ENCODE measurements at places on chromosomes 11 and 22.

GRCh38 chr11:47904048-47904447 lies 55.9 kb upstream of the NUP160 start:
- DNase-seq: no peak

GRCh38 chr11:71209656-71210055 lies 42.7 kb downstream of the SHANK2 start:
- DNase-seq: no peak

DNA sequence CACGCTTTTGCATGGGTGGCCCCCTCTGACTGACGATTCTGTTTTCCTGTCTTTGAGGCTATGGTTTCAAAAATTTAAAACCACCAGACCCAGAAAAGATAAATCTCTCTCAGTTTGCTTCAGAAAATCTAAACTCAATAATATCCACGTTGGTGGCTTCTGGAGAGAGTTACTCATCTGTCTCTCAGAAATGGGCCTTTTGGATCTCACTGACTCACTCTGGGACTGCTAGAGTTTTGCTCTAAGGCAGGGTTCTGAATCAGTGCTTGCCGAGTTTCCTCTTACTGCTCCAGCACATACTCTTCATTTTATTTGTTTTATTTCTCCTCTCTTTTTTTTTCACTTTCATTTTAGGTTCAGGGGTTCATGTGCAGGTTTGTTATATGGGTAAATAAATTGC lies 305.7 kb downstream of the BLID start:
- DNase-seq: no peak

GRCh38 chr22:36461665-36462649 lies 19.5 kb downstream of the TXN2 start:
- DNase-seq: no peak

DNA sequence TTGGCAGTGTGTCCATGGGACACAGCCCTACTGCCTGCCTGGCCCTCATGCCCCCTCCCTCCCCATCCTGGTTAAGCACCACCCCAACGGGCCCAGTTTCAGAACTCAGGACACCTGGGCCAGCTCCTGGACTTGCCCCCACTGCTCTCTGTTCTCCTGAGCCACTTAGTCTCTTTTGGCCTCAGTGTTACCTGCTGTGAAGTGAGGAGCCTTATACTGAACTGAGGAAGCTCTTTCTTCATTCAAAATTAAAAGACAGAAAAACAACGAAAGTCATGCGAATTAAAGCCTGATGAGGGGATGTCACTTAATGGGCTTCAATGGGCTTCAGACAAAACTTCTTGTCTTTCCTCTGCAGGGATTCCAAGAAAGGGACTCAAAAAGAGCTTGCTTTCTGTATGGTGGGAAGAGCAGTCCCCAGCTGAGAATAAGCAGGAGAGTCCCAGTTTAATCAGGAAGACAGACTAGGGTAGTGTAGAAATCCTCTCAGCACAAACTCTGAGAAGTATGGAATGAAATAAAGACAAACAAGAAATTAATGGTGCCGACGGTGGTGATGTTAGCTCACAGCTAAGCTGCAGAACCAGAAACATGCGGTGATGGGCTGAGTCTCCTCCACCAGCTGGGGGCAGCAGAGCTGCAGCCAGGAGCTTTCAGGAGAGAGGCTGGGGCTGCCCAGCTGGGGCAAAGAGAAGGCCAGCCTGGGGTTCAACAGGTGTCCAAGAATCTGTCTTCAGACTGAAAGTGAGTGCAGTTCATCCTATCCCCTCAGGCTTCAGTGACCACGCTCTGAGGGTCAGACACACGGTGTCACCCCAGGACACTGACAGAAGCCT lies 101.0 kb downstream of the GGTLC2 start:
- peak; percentile 43 for DNase-seq

DNA sequence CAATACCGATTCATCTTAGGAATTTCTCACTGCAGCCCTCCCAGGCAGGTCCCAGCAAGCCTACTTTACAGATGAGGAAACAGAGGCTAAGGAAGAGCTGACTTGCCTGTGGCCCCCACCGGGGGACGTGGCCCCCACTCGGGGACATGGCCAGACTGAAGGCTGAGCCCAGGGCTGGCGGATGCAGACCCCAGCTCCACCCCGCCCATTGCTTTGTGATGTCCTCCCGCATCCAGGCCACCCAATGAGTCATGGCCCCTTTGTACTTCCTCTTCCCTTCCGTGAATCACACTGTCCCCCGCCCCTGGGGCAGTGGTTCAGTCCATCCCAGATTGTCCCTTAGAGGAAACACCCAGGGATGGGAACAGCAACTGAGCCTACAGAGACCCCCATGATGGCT lies 116.0 kb upstream of the ANO1 start:
- DNase-seq: no peak

DNA sequence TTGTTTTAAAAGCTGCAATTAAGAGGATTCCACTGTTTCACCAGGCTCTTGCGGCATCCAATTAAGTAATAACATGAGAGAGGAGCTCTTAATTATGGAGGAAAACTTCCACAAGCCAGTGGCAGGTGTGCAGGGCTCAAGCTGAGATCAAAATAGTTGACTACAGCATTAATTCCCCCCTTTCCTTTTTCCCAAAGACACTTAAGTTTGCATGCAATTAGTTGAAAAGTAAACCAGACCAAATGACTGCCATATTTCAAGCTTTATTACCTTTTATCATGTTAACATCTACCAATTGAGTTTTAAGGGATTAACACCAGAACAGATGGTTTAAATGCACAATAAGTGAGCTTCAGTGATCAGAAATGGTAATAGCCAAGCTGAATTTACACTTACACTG lies 32.1 kb downstream of the FAM168A start:
- no peak for DNase-seq

GRCh38 chr11:83363312-83363711 lies 77.1 kb upstream of the CCDC90B start:
- no peak for DNase-seq

Measured in central memory CD8-positive, alpha-beta T cell (primary cell).